Hepatocyte (in vitro differentiated cells): ENCODE measurements at places on chromosomes 3 and 15. TPM values are rescaled to one million over a fixed set of nuclear protein-coding genes. Genes with fewer than 3 reads are reported as not detected.

DNA sequence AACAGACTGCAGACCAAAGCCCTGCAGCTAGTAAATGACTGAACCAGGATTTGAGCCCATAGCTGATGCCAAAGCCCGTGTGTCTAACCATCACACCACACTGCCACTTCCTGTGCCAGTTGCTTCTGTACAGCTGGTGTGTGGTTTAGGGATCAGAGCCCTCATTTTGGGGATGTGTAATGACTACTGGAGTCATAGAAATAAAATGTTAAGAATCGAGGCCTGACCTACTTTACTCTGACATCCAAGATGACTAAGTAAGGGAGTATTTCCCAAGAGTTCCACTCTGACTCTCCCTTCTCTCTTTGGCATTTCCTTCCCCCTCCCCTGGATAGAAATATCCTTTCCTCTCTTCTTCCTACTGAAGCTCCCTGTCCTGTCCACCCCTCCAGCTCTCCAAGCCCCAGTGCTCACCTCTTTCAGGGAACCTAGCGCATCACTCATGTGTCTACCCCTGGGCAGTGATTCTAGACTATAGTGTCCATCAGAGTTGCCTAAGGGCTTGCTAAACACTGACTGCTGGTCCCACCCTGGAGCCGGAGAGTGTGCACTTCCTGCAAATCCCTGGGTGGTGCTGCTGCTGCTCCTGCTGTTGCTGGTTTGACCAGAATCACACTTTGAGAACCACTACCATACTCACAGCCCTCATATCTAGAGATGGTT is 53.8 kb downstream of the MGLL start:
- no peaks in the 10 kb centered on the region for H3K4me1 ChIP-seq
- peak overlapping the region; percentile 48 for H3K27ac ChIP-seq

DNA sequence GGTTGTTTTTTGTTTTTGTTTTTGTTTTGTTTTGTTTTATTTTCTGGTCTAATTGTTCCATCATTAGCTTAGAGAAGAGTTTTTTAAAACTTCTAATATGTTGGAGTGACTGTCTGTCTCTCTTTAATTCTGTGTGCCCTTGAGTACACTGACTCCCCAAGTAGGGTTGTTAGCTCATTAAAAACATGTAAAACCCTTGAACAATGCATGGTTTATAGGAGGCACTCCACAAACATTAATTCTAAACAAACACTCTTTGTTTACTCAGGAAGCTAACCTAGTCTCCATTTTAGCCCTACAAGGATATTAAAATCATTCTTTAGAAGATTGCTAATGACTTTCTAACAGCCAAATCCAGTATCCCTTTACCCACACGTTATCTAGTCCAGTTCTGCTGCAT is 100.5 kb downstream of the CGGBP1 start:
- H3K4me1 ChIP-seq = no peaks in the 10 kb centered on the region
- H3K36me3 ChIP-seq = no peaks in the 10 kb centered on the region
- H3K27me3 ChIP-seq = no peaks in the 10 kb centered on the region
- no peak overlapping the region for H3K4me3 ChIP-seq
- H3K27ac ChIP-seq = no peak overlapping the region

Gene UROC1
- 2.2 and 4.2 TPM in 2 replicates for total RNA-seq

DNA sequence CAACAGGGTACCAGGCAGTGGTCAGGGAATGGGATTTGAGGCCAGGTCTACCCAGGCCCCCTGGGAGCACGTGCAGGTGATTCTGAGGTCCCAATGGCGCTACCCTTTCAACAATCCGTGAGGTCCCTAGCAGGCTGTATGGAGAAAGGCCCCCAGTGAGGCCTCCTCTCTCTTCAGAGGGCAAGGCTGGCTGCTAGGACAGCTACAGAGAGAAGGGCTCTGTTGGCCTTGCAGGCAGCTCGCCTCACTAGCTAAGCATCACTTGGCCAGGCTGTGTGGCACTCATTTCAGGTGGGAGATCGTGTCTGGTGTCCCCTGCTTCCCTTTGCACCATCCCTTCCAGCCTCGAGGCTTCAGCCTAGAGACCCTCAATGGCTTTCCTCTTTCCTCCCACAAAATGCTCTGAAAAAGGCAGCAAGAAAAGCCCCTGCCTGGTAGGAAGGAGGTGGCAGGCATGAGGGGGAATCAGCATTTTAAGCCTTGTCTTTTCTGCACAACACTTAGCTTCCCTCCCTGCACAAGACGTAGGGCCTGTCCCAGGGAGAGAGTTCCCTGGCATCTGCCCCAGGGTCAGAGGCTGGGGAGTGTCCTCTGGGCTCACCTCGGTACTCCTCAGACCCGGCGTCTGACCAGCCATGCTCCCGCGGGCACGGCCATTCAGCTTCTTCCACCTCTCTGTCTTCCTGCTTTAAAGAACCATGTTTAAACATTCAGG is 111.8 kb downstream of the ASB7 start:
- no peaks in the 10 kb centered on the region for H3K27me3 ChIP-seq
- peak overlapping the region; percentile 52 for H3K27ac ChIP-seq
- DNase-seq = no peak
- H3K4me1 ChIP-seq = peaks cover 15% of the 10 kb centered on the region
- no peaks in the 10 kb centered on the region for H3K36me3 ChIP-seq
- H3K4me3 ChIP-seq = no peak overlapping the region

Gene P2RY13
- not detected in 2 replicates for total RNA-seq

DNA sequence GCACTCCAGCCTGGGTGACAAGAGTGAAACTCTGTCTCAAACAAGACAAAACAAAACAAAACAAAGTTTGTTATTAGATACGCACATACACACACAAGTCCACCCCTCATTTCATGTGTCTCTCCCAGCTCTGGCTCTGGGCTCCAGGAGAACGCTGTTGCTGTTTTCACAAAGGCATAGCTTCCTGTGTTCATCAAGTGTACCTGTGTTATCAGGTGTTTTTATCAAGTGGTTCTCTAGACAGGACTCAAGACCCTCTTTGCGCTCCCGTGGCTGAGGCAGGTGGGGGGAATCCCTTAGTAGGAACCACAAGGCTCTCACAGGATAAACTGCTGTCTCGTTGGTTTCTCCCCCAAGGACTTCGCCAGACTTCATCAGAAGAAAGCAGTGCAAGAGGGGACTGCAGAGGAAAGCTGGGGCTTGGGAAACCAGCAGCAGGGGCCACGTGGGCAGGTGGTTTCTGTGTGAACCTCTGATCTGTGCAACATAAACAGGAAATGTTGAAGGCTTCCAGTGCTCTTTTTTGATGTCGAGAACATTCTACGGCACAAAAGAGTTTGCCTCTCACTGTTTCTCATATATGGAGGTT is 6.9 kb upstream of the PPP1R2 start:
- no peak overlapping the region for H3K4me3 ChIP-seq
- H3K36me3 ChIP-seq = no peaks in the 10 kb centered on the region
- peak overlapping the region; percentile 3 for H3K27ac ChIP-seq
- H3K4me1 ChIP-seq = peaks cover 29% of the 10 kb centered on the region
- no peak for DNase-seq

GRCh38 chr3:133788024-133788423 is 17.6 kb upstream of the SRPRB start:
- no peaks in the 10 kb centered on the region for H3K27me3 ChIP-seq
- no peak overlapping the region for H3K27ac ChIP-seq
- no peaks in the 10 kb centered on the region for H3K36me3 ChIP-seq
- DNase-seq = no peak
- no peak overlapping the region for H3K4me3 ChIP-seq

Gene ATG7
- 20.8 and 38.6 TPM in 2 replicates for total RNA-seq

GRCh38 chr3:138367326-138367850 is 19.0 kb downstream of the MRAS start:
- H3K36me3 ChIP-seq = no peaks in the 10 kb centered on the region
- no peaks in the 10 kb centered on the region for H3K27me3 ChIP-seq
- no peak overlapping the region for H3K27ac ChIP-seq
- no peak overlapping the region for H3K4me3 ChIP-seq
- no peaks in the 10 kb centered on the region for H3K4me1 ChIP-seq
- DNase-seq = no peak

- H3K4me3 ChIP-seq = no peak overlapping the region
- no peaks in the 10 kb centered on the region for H3K36me3 ChIP-seq
- no peaks in the 10 kb centered on the region for H3K4me1 ChIP-seq
- H3K27ac ChIP-seq = no peak overlapping the region
- DNase-seq = no peak
- no peaks in the 10 kb centered on the region for H3K27me3 ChIP-seq
Observed at GRCh38 chr3:16432714-16433113, 80.8 kb downstream of the RFTN1 start.

DNA sequence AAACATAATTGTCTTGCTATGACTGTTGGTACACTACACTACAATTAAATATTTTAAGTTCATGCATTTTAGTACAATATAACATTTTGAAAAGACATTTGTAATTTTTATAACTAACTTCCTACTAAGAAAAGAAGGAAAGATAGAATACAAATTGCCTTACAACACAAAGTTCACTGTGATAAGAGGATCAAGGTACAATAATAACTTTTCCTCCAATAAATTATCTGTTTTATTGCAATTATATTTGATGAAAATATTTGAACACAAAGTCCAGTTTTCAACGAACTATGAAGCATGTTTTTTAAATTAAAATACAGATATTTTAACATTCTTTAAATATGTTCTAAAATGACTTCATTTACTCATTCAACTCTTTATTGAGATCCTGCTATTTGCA is 33.1 kb upstream of the SI start:
- no peak overlapping the region for H3K4me3 ChIP-seq
- DNase-seq = no peak
- no peak overlapping the region for H3K27ac ChIP-seq

DNA sequence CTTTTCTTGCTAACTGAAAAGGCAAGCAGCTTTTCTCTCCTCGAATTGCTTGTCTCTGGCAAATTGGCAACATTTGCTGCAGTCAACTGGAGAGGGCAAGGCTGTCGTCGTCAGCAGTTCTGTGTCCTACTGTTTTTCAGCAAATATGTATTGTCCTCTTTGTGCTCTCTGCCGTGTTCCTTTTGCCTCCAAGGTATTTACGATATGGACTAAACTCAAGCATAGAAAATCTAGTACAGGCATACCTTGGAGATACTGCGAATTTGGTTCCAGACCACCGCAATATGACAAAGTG is 558 bp upstream of the SLC30A4 start:
- H3K27me3 ChIP-seq = peaks cover 14% of the 10 kb centered on the region
- no peak for DNase-seq
- H3K36me3 ChIP-seq = no peaks in the 10 kb centered on the region
- H3K4me3 ChIP-seq = peak overlapping the region; percentile 62
- peaks cover 13% of the 10 kb centered on the region for H3K4me1 ChIP-seq

DNA sequence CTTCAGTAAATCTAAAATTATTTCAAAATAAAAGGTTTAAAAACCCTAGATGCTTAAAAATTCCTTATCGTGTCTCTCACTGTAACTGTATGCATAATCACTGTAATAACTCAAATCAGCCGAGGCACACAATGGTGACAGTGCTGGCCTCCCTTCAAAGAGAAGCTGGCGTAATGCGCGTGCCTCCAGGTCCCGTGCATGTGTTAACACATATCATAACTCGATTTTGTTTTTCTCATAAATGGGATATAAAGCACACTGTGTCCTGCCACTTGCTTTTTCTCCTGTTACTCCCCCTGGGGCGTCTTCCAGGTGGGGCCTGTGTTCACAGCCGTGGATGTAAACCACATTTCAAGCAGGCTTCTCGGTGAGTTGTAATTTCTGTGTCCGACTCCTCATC is 56.0 kb downstream of the TPRA1 start:
- no peak for DNase-seq
- no peaks in the 10 kb centered on the region for H3K27me3 ChIP-seq
- H3K4me3 ChIP-seq = no peak overlapping the region

- peak overlapping the region; percentile 59 for H3K27ac ChIP-seq
- peaks cover 6% of the 10 kb centered on the region for H3K4me1 ChIP-seq
- no peak overlapping the region for H3K4me3 ChIP-seq
- H3K27me3 ChIP-seq = no peaks in the 10 kb centered on the region
Observed at GRCh38 chr3:143608966-143609365, 239.3 kb downstream of the SLC9A9 start.

GRCh38 chr3:27423463-27423862 is 54.3 kb upstream of the NEK10 start:
- no peaks in the 10 kb centered on the region for H3K36me3 ChIP-seq
- peaks cover 9% of the 10 kb centered on the region for H3K4me1 ChIP-seq
- no peak for DNase-seq

DNA sequence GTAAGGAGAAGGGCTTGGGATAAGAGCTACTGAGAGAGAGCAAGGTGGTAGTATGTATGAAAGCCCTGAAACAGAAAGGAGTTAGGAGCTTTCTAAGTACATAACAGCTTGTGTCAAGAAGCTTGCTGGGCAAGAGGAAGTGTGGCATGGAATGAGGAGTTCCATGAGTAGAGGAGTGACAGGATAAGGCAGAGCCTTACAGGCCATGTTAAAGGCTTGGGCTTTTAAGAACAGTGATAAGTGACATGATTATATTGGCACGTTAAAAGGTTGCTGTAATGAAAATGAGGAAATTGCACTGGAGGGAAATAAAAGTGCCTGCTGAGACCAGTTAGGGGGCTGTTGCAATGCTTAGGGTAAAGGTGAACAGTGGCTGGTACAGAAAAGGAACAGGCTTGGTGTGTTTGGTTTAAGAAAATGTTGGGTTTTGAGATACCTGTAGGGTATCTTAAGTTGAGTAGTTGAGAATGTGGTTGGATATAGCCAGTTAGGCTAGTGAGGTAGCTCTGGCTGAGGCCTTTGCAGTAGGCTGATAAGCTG is 49.0 kb downstream of the MEF2A start:
- H3K4me1 ChIP-seq = peaks cover 9% of the 10 kb centered on the region
- no peaks in the 10 kb centered on the region for H3K36me3 ChIP-seq
- DNase-seq = no peak
- H3K4me3 ChIP-seq = no peak overlapping the region

GRCh38 chr3:67215690-67216089 is 217.6 kb downstream of the KBTBD8 start:
- H3K36me3 ChIP-seq = no peaks in the 10 kb centered on the region
- no peaks in the 10 kb centered on the region for H3K4me1 ChIP-seq
- no peak overlapping the region for H3K27ac ChIP-seq
- DNase-seq = no peak

- no peaks in the 10 kb centered on the region for H3K36me3 ChIP-seq
- H3K4me3 ChIP-seq = no peak overlapping the region
- no peaks in the 10 kb centered on the region for H3K27me3 ChIP-seq
- no peaks in the 10 kb centered on the region for H3K4me1 ChIP-seq
- no peak overlapping the region for H3K27ac ChIP-seq
- DNase-seq = no peak
Observed at GRCh38 chr3:74603292-74603691, 11.2 kb downstream of the CNTN3 start.

Gene IMPG2
- 0.72 and 0.77 TPM in 2 replicates for total RNA-seq

Gene ISY1
- total RNA-seq = 20.1 and 23.0 TPM in 2 replicates

Gene IGDCC3
- 8.1 and 15.1 TPM in 2 replicates for total RNA-seq
